Effector memory CD8-positive, alpha-beta T cell (primary cell): ENCODE measurements at places on chromosomes 4 and X.

DNA sequence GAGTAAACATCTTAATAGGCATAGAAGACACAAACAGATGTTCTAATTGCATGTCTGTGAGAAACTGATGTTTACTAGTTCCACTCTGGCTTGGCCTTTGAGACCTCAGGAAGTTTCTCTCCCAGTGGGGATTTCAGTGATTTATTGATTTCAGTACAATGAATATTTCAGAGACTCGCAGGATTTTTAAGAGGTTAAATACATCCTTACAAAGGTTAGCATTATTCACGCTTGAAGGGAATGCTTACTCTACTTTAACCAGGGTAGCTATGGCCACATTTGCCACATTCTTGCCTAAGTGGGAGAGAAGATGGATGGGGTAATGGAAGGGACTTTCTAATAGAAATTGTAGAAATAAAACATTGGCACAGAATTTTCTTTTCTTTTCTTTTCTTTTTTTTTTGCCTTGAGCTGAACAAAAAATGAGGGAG, 480.1 kb downstream of the SPRY1 start:
- no peak for DNase-seq

DNA sequence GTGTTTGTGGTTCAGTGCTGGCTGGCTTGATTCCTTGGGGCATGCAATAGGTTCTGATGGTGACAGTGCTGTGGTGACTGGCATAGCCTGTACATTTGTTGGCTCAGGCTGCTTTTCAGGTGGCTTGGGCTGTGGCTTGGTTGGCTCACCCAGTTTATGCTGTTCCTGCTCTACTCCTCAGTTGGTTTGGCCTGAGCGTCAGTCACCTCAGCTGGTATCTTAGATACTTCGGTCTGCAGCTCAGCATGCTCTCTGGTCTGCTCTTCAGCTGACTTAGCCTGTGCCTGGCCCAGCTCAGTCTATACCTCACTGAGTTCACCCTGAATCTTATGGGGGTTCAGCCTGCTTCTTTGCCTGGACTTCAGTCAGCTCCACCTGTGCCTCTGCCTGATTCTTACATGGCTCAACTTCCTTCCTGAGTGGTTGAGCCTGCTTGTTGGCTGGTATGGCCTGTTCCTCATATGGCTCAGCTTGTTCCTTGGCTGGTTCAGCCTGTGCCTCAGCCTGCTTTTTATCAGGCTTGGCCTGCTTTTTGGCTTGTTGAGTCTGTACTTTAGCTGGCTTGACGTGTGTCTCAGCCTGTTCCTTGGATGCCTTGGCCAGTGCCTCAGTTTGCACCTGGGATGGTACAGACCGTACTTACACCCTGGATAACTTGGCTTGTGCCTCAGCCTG, 170.6 kb downstream of the MSN start:
- DNase-seq = no peak

- DNase-seq = no peak
Measured at GRCh38 chrX:103442536-103442901, 66.2 kb downstream of the BEX3 start.

GRCh38 chr4:167084321-167084720, 150.0 kb downstream of the SPOCK3 start:
- DNase-seq = no peak

- DNase-seq = no peak
Measured at GRCh38 chr4:1821679-1822567, 28.8 kb downstream of the FGFR3 start.

GRCh38 chr4:80307183-80307735, 28.3 kb upstream of the CFAP299 start:
- DNase-seq = no peak

GRCh38 chr4:125111323-125111722, 203.4 kb upstream of the FAT4 start:
- DNase-seq = no peak

GRCh38 chr4:75848891-75849290, 53.4 kb downstream of the PPEF2 start:
- DNase-seq = no peak

GRCh38 chrX:31420302-31420701, 348.5 kb upstream of the FTHL17 start:
- no peak for DNase-seq

DNA sequence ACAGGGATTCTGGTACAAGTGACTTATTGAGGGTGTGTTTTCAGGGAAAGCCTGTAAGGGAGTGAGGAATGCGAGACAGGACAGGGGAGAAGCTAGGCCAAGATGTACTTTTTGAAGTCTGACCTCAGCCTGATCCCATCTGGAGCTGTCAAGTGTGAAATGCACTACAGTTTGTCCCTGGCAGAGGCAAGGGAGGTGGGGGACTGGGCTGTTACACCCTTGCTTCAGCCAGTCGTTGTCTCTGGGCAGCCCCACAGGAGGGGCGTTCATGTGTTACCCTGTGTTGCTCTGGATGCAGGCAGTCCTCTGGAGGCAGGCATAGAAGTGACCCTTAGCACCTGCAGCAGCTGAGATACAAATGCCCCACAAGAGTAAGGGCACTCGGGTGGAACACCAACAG, 25.8 kb downstream of the PPEF1 start:
- DNase-seq = no peak

GRCh38 chrX:109393859-109394258, 88.0 kb downstream of the GUCY2F start:
- no peak for DNase-seq

- no peak for DNase-seq
Measured at GRCh38 chrX:40199704-40200103, 101.9 kb upstream of the BCOR start.

GRCh38 chr4:152052451-152053057, 291.7 kb upstream of the GATB start:
- DNase-seq = no peak

DNA sequence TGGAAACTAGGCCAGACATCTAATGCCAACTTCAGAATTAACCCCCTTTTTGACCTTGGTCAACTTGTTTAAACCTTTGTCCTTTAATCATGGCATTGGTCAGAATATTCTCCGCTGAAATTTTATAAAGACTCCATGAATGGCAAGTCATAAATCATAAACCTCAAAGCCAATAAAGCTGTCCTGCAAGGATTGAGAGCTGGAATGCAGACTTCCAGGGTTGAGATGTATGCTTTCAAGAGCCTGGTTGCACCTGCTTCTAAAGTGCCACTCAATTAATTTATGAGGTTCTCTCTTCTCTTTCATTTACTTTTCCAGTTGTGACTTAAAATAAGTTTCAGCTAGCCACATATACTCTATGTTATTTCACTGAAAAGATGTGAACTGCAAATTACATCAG, 136.2 kb upstream of the HCCS start:
- DNase-seq = no peak

- no peak for DNase-seq
Measured at GRCh38 chr4:824461-825062, 1.4 kb downstream of the CPLX1 start.

DNA sequence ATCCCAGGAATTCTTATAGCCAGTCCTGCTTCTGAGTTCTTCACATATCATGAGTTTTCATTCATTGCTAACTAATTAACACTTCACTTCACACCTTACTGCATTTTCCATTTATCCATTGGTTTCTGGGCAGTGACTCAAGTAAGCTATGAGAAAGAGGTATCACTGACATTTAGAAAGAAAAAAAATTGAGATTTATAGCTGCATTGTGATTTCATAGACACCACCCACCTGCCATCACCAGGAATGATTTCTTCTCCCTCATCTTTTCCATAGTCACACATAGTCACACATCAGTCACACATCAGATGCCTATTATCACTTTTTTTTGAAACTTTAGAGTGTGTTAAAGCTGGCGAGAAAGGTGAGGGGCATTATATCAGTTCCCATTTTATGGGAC, 121.8 kb downstream of the SLC39A8 start:
- DNase-seq = no peak

DNA sequence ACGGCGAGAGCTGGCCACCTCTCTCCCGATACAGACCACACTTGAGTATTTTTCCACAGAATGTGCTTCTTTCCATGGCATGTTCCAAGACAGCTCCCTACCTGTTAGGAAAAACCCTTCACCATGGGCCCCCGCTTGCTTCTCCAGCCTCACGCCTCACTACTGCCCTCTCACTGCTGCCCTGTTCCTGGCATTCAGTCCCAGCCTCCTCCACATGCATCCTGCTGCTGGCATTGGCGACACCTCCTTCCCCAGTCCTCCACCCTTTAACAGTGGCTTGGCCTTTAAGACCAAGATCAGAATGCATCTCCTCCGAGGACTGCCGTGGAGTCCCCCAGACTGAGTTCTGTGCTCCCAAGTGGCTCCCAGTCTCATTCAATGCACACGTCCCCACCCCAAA, 10.7 kb downstream of the PNMA6F start:
- DNase-seq = no peak

- DNase-seq = no peak
Measured at GRCh38 chrX:117407449-117408150, 709.0 kb downstream of the KLHL13 start.

DNA sequence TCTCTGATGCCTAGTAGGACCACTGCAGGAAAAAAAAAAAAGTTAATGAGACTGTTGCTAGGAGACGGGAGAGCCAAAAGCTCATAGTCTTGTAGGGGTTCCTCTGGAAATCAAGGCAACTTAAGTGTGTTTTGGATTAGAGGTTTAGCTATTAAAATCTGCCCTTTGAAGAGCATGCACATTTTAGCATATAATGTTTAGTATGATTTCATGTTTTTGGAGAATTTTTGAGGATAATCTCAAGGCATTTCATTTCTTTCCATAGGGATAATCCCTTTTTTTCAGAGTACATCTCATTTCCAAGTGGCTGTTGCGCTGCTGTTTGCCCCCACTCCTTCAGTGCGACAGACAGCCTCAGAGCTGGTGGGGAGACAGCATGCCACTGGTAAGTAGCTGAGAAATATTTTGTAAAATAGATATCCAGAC, at the start of gene LINC00632:
LINC00632 (plus strand) TSS at position 339 of the 426 bp plus-strand sequence.
- no peak for DNase-seq

DNA sequence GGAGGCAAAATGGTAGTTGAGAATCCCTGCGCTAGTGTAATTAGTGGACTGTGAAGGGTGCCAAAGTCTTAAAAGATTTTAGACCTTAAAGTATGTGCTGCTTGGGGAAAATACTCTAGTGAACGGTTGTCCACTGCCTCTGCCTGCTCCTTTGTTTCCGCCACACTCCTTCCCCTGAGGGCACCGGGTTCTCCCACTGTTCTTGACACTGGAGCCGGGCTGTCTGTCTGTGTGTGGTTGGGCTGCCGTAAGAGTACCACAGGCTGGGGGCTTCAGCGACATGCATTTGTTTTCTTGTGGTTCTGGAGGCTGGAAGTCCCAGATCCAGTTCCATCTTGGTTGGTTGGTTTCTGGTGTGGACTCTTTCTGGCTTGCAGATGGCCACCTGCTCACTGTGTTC, 76.2 kb downstream of the CLDN34 start:
- DNase-seq = no peak

DNA sequence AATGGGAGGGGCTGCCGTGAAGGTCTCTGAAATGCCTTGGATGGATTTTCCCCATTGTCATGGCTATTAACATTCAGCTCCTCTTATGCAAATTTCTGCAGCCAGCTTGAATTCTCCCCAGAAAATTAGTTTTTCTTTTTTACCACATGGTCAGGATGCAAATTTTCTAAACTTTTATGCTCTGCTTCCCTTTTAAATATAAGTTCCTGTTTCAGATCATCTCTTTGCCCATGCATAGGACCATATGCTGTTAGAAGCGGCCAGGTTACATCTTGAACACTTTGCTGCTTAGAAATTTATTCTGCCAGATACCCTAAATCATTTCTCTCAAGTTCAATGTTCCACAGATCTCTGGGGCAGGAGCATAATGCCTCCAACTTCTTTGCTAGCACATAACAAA, 13.8 kb upstream of the CLDN34 start:
- no peak for DNase-seq

GRCh38 chrX:40092808-40093435, 4.8 kb downstream of the BCOR start:
- no peak for DNase-seq

DNA sequence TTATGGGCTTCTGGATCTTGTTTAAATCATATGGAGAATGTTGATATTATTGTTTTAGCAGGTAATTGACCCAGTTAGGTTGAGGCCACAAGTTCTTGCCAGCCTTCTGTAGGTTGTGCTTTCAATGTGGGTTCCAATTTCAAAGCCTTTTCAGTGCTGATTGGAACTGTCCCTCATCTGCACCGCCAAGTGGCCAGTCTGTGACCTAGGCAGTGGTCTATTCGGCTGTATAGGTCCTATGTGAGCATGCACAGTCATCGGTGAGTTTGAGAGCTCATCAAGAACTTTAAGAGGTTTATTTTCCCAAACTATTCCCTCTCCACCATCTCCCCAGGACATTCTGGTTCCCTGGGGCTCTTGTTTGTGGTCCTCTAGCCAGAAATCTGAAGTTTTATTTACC, 35.7 kb downstream of the DDX53 start:
- DNase-seq = no peak

- no peak for DNase-seq
Measured at GRCh38 chrX:97605271-97605670, 721.6 kb downstream of the RPA4 start.

- no peak for DNase-seq
Measured at GRCh38 chrX:134025986-134026545, 40.7 kb upstream of the GPC3 start.

- DNase-seq = no peak
Measured at GRCh38 chr4:165115301-165115700, 2.6 kb upstream of the TMEM192 start.

GRCh38 chr4:136056748-136057147, 1475.5 kb downstream of the PCDH18 start:
- no peak for DNase-seq

- no peak for DNase-seq
Measured at GRCh38 chr4:158622251-158622650, 49.4 kb downstream of the C4orf46 start.
